ENCODE measurements at places on chromosomes 6 and 20.

- DNase-seq: no peak
These were observed 129.1 kb upstream of the DOK5 start for GRCh38 chr20:54346276-54346675.

GRCh38 chr6:158865769-158866168, 46.6 kb upstream of the EZR start:
- no peak for DNase-seq

DNA sequence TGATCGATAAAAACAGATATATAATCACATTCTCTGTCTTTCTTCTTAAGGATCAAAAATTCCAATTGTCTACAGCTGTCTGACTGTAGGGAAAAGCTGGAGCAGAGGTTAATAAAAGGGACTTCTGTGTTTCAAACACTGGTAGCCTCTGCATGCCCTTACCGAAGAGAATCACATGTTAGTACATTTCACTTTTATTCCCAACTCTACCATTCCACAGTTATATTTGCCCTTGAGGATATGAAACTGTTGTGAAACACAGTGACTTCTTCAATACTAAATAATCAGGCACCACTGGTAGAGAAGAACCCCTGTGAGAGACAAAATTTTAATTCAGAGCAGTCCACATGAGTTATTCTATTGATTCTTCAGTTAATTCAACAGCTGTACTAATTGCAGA, 1187.3 kb upstream of the CITED2 start:
- no peak for DNase-seq

DNA sequence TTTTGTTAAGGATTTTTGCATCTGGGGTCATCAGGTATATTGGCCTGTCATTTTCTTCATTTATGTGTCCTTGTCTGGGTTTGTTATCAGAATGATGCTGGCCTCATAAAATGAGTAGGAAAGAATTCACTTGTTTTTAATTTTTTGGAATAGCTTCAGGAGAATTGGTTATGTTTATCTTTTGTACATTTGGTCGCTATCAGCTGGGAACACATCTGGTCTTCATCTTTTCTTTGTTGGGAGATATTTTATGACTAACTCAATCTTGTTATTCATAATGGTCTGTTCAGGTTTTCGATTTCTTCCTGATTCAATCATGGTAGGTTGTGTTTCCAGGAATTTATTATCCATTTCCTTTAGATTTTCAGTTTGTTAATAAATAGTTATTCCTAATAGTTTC, 207.5 kb upstream of the ASCC3 start:
- no peak for DNase-seq

GRCh38 chr6:10418361-10418861, 3.5 kb upstream of the TFAP2A start:
- DNase-seq: no peak

GRCh38 chr20:57809661-57810172, 99.9 kb upstream of the PMEPA1 start:
- DNase-seq: no peak

- DNase-seq: no peak
These were observed 23.0 kb upstream of the IL17A start for GRCh38 chr6:52162940-52163908.

GRCh38 chr6:166662690-166663089, 35.6 kb upstream of the RPS6KA2 start:
- no peak for DNase-seq

DNA sequence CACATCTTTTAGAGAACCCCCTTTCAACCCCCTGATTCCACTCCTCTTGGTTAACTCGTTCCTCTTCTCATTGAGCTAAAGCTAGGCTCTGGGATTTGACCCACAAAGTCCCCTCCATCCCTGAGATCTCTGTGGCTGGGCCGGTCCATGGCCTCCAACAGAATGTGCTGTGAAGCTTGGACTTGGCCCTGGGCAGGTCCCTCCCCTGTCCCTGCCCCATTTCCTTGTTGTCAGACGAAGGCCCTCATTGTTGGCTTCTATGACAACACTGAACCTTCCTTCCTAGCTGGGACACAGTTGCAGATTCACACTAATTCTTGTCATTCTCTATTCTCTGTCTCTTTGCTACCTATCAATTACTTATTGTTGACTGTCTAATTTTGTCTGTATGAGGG, 156.1 kb downstream of the SYCP2 start:
- DNase-seq: no peak

- no peak for DNase-seq
These were observed 216.1 kb downstream of the LMBRD1 start for GRCh38 chr6:69580706-69581105.

DNA sequence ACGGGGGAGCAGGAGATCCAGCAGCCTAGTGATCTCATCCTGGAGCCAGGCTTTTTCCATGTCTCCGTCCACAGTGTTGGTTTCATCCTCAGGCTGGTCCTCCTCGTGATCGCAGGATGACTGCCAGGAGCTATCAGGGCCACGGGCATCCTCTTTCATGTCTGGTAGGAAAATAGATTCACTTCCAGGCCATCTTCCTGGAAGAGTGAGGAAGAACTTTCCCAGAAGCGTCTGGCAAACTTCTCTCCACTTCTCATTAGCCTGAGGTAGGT, 15.3 kb upstream of the SLC9A8 start:
- DNase-seq: no peak

DNA sequence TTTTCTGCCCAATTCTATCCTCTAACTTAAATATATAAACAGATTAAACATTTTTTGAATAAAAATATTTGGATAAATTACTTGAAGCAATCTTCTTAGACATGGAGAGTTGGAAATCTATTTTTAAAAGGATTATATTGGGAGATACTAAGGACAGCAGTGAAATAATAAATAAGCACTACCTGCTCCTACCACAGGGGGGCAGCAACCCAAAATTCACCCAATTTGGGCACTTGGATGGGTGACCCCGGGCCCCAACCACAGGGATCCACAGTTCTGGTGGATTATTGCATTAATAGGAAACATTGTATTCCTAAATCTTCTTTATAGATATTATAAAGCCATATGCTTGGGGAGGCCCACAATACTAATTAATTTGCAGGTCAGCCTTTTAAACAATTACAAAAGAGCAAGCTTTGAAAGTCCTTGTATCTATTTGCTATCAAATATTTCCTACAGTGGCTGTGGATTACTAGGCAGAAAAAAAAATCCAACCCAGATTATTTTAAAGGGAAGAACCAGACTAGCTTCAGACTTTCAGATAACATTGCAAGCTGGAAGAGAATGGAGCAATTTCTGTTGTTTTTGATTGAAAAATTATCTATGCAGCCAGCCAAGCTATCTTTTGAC, 66.4 kb upstream of the PDE10A start:
- DNase-seq: no peak

DNA sequence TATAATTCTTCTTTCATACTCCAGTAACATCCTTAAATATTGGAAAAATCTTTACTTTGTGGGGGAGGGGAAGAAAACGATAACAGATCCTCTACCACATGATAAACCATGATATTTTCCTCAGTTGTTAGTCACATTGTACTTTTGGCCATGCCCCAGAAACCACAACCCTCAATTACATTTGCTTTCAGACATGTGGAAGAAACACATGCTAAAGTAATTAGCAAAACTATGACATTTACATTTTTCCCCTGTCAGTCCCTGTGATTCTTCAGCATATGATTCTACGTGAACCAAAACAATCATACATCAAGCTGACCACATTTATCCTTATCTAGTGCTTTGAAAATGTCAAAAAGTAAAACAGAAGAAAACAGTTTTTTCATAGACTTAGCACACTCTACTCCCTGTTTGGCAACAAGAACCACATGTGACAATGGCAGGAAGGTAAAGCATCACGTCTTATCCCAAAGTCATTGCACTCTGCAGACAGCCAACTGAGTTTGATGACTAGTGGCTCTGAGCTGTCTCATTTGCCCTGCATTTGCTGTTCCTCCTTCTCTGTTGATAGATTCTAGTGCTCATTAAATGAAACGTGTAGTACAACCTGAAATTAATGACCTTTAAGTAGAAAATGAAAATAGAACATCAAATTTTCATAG, 505.8 kb upstream of the MARCKS start:
- DNase-seq: no peak

DNA sequence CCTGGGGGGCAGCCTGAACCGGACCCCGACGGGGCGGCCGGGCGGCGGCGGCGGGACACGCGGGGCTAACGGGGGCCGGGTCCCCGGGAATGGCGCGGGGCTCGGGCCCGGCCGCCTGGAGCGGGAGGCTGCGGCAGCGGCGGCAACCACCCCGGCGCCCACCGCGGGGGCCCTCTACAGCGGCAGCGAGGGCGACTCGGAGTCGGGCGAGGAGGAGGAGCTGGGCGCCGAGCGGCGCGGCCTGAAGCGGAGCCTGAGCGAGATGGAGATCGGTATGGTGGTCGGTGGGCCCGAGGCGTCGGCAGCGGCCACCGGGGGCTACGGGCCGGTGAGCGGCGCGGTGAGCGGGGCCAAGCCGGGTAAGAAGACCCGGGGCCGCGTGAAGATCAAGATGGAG, 636 bp downstream of the SRF start:
- no peak for DNase-seq

GRCh38 chr6:43942011-43942442, 172.0 kb downstream of the VEGFA start:
- DNase-seq: no peak

DNA sequence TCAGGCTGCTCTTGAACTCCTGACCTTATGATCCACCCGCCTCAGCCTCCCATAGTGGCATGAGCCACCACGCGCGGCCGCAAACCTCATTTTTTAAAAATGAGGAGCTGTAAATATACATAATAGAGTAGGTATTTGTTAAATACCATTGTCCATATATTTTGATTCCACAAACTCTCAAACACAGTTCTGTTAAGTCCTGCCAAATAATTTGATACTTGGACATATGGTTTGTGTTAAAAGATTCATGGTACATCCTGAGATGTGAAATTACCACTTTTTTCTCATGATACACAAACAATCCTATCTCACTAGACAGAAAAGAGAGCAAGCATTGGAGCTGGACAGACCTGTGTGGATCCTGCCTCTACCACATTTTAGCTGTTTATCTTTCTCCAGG, 334.1 kb upstream of the KCNQ5 start:
- DNase-seq: no peak

DNA sequence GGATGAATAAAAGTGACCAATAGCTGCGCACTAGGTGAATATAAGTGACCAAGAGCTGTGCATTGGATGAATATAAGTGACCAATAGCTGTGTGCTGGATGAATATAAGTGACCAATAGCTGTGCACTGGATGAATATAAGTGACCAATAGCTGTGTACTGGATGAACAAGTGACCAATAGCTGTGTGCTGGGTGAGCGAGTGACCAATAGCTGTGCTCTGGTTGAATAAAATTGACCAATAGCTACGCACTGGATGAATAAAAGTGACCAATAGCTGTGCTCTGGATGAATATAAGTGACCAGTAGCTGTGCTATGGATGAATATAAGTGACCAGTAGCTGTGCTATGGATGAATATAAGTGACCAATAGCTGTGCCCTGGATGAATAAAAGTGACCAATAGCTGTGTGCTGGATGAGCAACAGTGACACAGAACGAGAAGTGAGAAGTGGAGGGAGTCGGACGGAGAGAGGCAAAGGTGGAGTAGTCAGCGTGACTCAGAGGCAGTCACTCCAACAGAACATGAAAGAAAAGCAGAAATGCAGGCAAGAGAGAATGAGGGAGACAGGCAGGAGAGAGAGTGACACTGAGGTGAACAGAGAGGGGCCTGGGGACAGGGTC, 38.5 kb downstream of the RBM38 start:
- DNase-seq: no peak

DNA sequence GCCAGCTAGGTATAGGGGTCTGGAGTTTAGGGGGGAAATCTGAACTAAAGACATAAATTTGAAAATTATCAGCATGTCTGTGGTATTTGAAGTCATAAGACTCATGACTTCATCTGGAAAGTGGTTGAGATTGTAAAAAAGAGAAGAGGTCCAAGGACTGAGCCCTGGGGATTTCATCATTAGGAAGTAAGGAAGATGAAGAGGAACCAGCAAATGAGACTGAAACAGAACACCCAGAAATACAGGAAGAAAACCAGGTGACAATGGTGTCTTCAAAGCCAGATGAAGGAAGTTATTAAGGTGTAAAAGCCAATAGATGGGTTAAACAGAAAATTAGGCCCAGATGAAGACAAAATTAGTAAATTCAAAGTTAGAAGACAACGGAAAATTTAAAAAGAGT, 49.1 kb upstream of the UBR2 start:
- no peak for DNase-seq

DNA sequence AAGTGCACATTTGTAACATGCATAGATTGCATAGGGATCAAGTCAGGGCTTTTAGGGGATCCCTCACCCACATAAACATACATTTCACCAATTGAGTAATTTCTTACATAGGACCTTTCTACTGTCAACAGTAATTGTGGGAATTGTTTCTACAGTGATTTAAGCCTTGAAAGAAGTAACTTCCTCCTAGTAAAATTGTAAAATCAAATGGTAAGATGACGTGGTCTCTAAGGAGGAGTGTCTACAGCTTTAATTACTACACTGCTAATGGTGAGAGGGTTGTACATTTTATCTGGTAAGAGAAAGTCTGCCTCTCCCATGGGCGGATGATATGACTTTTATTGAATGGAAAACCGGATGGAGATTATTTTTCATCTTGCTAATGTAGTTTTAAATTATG, 98.0 kb downstream of the RPP40 start:
- DNase-seq: no peak

- no peak for DNase-seq
These were observed 33.0 kb downstream of the RRBP1 start for GRCh38 chr20:17648791-17649730.

- DNase-seq: no peak
These were observed 975 bp upstream of the PPT2 start for GRCh38 chr6:32152769-32153563.

- DNase-seq: no peak
These were observed 240.3 kb upstream of the TAB2 start for GRCh38 chr6:149077208-149077607.

GRCh38 chr6:170030284-170030815, 260.5 kb downstream of the DLL1 start:
- no peak for DNase-seq

- DNase-seq: no peak
These were observed 54.4 kb upstream of the RNF24 start for GRCh38 chr20:4069751-4070150.

DNA sequence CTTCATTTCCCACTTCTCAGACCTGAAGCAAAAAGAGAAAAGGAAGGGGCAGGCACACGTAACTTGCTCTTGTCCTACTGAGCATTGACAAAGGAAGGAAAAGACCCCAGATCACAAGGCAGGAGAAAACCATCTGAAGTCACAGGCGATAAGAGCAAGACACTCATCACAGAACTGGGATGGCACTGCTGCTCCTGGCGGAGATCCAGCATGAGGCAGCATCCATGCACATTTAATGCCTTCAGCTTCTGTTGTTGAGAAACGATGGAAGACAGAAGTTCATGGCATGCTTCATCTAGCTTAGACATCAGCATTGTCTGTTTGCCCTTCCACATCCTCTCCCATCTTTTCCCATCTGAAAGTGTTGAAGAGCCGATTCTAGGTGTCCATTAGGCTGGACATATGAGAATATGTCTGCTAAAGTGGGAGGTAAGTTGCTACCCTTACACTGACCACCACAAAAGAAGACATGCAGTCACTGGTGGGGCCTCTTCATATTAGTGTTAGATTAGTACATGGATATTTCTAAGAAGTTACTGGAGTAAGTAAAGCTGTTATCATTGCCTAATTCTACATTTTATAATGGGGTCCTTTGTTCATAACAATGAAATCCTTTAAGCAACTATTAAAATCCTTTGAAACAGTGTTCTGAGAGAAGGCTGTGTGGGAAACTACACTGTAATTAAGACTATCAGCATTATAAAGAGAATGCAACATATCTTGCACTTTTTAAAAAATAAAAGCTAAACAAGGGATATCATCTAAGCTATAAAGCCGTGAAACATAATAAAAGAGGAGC, 618.5 kb downstream of the C6orf118 start:
- DNase-seq: no peak
